ENCODE measurements at places on chromosomes 1 and 21.

GRCh38 chr1:94031591-94031990 lies 89.4 kb downstream of the ABCA4 start:
- no peak for DNase-seq

GRCh38 chr1:185404291-185404690 lies 87.2 kb upstream of the IVNS1ABP start:
- no peak for DNase-seq

DNA sequence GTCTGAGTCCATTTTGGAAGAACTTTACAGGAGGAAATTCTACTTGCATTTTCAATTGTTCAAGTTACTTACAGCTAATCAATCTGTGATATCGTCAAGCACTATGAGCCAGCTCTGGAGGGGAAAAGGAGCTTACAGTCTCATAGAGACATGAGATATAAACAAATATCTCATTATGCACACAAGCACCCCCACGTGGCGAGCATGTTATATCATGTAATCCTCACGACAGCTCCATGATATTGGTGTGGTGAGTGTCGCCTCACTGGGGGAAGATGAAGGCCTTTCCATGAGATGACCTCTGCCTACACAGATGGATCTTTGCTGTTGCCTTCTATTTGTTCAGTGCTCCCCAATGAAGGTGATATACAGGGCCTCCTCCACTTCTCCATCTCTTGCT lies 34.6 kb downstream of the TNR start:
- DNase-seq = no peak

DNA sequence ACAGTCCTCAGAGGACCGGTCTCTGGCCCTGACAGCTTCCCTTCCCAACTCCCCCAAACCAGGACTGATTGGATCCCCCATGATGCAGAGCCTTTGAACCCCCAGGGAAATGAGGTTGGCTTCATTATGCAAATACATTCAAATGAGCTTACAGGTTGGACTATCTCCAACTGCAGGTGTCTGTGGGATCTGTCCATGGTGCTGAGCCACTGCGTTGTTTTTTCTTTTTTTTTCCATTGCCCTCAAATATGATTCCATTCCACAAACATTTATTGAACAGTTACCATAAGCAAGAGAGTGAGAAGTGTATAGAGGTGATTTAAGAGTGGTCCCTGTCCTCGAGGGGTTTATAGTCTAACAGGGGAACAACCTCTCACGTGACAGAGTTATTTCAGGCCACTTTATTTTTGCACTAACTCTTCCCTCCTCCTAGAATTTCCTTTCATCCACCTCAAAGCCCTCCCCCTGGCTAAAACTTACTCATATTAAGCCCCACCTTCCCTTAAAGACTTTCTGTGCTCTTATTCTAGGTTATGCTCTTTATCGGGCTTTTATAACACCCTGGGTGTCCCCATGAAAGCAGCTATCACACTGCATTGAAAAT lies 21.9 kb downstream of the DLGAP3 start:
- DNase-seq = no peak

GRCh38 chr1:65209005-65209885 lies 61.2 kb downstream of the AK4 start:
- DNase-seq = no peak
